Thyroid gland (tissue), 4 donors: ENCODE measurements at places on chromosomes 4 and X. TPM values are rescaled to one million over a fixed set of nuclear protein-coding genes. Genes with fewer than 3 reads are reported as not detected.

DNA sequence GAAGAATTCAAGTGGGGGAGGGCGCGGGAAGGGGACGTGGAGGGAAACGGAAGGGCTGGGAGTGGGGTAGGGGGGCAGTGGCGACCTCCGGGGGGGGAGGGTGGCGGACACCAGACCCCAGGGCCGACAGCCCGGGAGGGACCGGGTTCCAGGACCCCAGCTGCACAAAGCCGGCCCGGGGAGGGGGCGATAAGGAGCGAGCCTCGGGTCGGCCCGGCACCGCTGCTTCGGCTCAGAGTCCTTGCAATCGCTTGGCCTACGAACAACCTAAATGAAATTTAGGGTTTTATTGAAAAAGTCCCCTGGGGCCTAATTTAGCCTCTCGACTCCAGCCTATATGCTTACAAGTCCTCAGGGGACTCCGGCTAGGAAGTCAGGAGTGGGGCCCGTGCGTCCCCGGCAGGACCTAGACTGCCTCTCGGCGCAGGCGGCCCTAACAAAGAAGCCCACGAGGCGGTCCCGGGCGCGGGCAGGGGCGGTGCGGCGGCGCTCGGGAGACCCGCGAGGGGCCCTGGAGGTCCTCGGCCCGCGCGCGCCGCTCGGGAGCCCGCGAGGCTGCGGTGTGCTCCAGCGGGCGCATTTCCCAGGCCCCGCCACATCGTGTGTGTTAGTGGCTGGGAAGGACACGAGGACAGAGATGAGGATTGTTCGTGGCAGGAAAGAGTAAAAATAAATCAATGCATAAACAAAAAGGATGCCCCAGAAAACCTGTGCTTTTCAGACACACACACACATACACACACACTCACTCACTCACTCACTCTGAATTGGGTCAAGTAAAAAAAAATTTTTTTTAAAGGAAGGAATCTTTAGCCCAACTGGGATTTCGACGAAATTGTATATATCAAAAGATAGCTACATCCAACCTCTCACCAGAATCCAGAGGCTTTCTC lies 70.0 kb downstream of the MGST2 start:
- DNase-seq, result peak; percentile 14

GRCh38 chrX:347351-348117 lies 28.9 kb upstream of the GTPBP6 start:
- DNase-seq, result no peak

DNA sequence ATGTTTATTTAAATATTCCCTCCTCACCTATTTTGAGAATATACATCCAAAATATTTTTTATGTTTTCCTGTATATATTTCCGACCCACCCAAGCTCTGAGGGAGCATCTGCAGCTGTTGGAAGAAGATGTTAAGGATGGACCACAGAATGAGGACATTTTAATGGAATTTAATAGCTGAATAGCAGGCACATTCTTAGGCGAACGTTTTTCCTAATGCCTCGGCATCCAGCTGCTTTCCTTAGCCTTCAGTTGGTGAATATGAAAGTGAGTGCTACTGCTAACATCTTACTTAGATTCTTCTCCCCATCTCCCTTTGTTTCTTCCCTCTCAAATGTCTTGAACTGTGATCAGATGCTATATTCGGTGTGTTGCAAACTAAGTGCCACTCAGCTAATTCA lies 158.0 kb upstream of the CTSO start:
- DNase-seq, result no peak

The NFKB1 gene
- total RNA-seq, result 42.9 TPM

The SHROOM2 gene
- total RNA-seq, result 6.9 TPM
